ENCODE measurements at places on chromosomes 5 and 9.
A peak's percentile ranks its signal among the peaks of the same experiment; 100 is the strongest.

DNA sequence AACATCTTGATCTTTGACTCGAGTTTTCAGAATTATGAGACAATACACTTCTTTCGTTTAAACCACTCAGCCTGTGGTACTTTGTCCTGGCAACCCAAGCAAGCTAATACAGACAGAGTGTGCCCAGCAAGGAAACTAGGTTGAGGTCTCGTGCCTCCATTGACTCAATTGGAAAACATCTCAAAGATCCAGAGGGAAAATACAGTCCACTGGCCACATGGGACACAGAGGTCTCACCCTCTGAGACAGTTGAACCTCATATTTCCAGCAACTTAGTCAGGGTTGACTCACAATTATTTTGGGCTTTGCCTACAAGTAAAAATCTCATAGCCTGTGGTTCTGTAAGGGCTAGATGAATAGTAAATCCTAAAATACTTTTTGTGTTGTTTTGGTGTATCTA lies 631.5 kb downstream of the MTRR start:
- DNase-seq = no peak

DNA sequence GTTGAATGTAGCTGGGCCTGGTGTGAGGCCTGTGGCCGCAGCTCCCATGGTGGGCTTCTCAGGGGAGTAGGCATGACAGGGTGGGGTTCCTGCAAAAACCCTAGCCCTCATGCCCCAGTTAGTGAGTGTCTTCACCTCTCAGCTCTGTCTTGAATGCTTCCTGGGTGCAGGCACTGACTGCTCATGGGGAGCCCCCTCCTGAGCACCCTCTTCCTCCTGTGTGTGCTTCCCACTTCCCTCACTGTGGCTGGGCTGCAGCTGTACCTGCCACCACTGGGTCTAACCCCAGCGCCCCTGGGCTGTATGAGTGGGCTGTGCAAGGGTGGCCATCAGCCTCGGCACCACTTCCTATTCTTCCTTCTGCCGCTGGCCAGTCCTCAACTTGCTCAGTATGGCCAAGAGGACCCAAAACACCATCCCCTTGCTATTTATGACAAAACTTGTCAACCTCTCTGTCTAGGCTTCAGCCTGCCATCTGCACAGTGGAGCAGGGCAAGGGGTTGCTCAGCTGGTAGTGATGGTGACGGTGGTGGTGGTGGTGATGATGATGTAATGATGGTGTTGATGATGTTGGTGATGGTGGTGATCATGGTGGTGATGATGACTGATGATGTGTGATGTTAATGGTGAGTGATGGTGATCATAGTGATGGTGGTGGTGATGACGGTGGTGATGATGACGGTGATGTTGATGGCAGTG lies 67.5 kb downstream of the RXRA start:
- no peak for DNase-seq

- no peak for DNase-seq
These were observed 313.6 kb downstream of the HCN1 start for GRCh38 chr5:45382583-45382982.

GRCh38 chr5:91381774-91382359 lies 1.2 kb downstream of the ARRDC3 start:
- DNase-seq = peak; percentile 74

DNA sequence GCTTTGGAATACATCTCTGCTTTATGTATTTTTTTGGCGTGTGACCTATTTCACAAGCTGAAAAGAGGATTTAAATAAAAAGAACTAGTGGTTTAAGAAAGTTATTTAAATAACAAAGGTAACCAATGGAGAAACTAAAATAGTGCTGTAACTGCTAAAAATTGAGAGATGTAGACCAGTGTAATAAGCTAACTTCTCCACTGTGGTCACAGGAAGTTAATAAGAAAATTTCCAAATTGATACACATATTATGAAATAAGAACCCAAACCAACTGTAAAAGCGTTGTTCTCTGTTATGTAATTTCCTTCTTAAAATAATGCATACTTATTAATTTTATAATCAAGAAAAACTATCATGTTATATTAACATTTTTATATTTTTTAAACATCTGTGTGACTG lies 29.1 kb upstream of the ZFAND5 start:
- DNase-seq = no peak

- DNase-seq = no peak
These were observed 5.5 kb upstream of the AOPEP start for GRCh38 chr9:94720846-94721549.

DNA sequence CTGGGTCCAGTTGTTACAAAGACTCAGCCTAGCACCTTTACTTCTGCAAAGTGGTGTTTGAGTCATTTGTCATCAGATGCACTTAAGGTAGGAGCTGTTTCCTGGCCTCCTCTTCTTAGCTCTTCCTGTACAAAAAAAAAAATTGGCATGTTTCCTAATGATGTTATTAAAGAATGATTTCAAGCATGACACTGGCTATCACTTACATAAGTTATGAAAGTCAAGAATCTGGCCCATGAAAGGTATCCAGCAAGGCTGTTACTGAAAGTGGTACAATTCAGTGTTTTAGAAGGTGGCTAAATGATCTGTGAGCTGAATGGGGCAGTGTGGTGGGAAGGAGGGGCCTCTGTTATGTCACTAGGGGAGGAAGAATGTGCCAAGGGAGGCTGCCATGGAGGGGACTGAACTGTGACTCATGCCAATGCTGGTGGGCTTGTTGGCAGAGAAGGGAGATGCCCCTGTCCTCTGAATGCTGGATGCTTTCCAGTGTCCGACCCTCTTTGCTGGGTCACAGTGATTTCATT lies 175.1 kb upstream of the MAP1B start:
- no peak for DNase-seq

DNA sequence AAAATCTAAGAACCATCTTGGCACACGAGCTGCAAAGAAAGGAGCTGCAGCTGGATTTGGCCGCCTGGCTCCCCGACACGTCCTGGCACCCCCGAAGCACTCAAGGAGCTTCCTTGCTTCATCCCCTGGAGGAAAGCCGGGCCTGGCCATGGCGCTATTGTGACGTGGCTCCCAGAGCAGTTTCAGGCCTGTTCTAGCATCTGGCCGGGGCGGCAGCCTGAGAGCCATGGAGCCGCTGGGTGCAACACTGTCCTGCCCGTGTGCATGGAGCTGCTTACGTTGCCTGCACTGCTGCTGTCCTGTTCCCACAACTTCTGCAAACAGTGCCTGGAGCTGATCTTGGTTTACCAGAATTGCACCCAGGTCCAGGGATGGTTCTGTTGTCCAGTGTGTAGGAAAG lies 63.5 kb downstream of the PTPDC1 start:
- DNase-seq = no peak

DNA sequence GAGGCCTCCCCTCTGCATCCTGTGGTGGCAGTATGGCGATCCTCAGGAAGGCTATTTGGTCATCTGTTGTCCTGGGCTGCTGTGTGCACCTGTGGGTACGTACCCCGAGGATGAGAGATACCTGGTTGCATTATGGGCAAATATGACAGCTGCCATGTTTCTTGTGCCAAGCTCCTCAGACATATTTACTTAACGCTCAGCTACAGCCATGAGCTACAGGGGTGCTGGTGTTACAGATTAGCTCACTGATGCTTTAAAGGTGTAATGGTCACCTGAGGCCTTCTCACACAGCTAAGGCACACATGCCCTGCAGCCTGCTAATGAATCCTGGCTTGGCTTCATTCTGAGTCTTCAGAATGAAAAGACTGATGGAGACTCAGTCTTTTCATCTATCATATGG lies 12.0 kb downstream of the NDST1 start:
- DNase-seq = no peak

DNA sequence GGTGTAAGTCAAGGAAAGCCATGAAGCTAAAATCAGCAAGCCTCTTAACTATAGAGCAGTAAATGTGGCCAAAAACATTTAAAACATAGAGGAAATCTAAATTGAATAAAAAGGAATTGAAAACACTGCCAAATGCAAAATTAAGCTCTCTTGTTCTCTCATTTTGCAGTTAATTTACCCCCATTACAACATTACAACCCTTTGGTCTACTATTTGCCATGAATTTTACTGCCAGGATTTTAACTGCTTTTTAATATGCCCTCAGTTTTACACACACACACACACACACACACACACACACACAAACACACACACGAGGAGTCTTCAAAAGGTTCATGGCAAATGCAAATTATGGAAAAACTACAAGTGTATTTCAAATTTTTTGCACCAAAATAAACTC lies 91.4 kb upstream of the ACO1 start:
- no peak for DNase-seq

DNA sequence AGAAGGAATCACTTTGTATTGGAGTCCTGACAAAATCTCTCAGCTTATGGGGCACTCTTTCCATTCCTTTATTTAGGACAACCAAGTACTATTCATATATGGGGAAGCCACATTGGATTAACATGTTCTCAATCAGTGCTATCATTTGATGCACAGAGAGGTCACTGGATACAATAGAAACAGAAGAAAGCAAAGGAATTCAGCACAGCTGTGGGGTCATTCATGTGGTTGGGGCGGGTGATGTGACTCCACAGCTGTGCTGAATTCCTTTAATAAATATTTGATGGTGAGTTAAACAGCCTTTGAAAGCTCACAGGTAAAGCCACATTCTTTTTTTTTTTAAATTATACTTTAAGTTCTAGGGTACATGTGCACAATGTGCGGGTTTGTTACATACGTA lies 854 bp upstream of the TEX48 start:
- DNase-seq = no peak

DNA sequence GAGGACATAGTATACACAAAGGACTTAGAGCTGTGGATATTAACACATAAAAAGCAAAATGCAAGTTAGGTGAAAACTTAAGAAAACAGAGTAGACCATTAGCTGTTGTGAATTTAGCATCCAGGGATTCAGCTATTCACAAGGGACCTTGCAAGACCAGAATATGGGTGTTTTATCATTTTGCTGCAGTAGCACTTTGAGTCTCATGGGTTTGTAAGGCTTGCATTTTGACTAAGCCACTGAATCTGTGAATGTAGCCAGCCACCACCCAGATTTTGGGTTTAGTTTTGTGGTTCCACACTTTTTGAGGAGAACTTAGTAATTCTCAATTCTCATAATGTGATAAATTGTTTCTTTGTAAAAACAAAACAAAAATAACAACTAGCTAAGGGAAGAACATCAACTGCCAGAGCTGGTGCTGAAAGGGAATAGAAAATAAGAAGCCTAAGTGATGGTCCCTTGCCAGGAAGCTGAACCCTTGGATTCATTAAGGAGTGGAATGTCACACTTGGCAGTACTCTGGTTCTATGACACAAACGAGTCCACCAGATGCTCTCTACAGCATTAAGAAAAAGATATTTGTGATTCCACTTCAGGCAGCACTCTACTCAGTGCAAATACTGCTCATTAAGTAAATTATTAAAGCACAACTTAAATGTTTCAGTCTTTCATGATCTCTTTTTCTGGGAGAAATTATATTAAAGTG lies 557.4 kb upstream of the ZNF462 start:
- no peak for DNase-seq

DNA sequence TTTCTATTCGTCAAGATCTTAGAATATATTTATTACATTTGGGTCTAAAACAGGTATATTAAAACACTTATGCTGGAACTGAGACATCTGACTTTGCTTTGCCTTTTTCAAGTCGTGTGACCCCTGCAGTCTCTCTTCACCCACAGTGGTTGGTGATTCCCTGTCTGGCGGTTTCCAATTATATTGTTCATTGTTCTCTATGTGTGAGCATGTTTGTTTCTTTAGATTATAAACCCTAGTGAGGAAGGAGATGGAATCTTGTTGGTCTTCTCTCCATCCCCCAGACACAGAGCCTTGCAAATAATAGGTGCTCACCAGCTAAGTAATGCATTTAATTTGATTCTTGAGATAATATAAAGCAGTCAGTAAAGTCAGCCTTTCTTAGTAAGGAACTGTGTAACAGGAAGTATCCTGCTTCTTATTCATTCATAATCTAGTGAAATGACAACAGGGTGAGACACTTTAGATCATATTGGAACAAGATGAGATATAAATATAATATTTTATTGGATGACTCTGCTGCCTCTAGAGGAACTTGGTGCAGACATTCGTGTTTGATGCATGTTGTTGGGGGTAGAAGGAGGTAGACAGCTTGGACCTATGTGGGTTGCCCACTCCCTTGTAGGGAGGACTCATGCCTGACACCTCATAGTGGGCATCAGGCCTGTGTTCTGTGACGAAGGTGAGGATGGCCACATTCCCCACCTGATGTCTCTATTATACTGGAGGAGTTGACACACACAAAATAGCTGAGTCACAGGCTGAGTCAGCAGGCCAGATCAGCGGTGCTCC lies 88.1 kb downstream of the FGF1 start:
- DNase-seq = no peak

GRCh38 chr5:58491216-58491892 lies at the start of gene GAPT:
Gene GAPT, plus strand, starts transcription at chr5:58491435. Its CDS starts 3,102 bp downstream, at chr5:58494537.
- peak; percentile 64 for DNase-seq

DNA sequence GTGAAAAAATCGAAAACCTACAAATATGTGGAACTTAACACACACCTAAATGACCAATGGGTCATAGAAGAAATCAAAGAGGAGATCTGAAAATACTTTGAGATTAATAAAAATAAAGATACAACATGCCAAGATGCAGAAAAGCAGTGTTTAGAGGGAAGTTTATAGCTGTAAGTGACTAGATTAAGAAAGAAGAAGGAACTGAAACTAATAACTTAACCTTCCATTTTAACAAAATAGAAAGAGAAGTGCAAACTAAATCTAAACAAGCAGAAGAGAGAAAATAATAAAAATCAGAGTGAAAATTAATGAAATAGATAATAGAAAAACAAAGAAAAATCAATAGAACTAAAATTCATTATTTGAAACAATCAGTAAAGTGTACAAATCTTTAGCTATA lies 103.0 kb upstream of the MAMDC2 start:
- DNase-seq = no peak

DNA sequence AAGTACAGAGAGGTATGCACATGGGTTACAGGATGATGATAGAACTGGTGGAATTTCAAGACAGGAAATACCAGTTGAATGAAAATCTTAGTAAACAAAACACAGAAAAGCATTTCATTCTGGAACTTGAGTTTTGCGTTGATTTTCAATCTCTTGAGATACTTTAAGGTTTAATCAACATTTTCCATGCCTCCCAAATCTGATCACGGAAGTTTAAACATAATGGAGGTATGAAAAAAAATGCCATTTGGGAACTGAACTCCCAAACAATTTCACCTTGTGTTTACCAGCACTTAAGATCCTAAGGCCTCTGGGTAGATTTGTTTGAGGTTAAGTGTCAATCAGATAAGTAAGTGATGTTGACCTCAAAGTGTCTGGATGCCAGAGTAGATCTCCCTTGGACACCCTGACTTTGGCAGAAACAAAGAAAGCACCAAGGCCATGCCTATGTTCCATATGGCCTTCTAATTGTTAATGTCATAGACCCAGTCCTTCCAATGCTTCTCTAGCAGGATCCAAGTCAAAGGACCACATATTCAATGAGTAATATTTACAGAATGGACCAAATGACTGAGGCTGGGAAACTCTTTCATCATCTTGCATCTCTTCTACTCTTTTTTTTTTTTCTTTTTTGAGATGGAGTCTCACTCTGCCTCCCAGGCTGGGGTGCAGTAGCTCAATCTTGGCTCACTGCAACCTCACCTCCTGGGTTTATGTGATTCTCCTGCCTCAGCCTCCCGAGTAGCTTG lies 216.9 kb downstream of the ARRDC3 start:
- DNase-seq = no peak

Data from germinal center (tissue), 1 donor.